ENCODE measurements at places on chromosomes 2 and 18.

- DNase-seq = no peak
Observed at GRCh38 chr2:41701231-41701630, 346.6 kb upstream of the PKDCC start.

GRCh38 chr2:130728007-130728454, 839 bp upstream of the GPR148 start:
- DNase-seq = no peak

DNA sequence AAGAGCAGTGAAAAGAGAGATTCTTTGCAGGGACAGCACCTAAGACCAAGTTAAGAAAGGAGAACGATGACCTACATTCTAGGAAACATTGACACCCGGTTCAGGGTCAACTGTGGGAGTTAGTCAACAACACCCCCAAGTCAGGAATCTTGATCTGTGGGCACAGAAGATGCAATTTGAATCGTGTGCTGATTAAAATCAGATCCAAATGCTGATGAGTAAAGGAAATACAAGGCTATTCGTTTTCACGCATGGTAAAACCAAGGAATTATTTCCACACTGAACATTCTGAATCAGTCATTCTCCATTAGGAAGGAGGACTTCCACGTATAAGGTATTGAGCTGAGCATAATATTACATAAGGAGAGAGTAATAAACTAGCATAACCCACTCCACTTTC, 124.2 kb downstream of the COPS8 start:
- DNase-seq = no peak

DNA sequence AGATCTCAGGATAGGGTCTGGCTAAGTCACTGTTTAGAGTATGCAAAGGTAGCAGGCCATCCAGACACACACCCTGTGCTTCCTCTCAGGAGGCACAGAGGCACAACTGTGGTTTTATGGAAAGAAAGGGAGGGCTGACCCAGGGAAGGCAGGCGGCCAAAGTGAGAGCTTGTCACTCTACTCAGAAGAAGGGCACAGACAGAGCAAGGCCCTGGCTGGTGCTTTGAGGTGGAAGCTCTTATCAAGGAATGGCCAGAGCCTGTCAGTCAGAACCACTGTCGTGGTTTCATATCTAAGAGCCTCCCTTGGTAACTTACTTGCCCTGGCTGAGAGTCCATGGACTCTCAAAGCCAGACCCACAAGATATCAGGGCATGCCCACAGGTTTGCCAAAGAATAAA, 40.7 kb downstream of the SLC9A2 start:
- no peak for DNase-seq
